Activated naive CD4-positive, alpha-beta T cell treated with anti-CD3 and anti-CD28 coated beads, Interleukin-2, amount 10 ng/mL, durations not matched to agents 5 hours and 36 hours (primary cell): ENCODE measurements at places on chromosomes 11 and 22. TPM values are rescaled to one million over a fixed set of nuclear protein-coding genes. Genes with fewer than 3 reads are reported as not detected.

NLRP6 gene
- 21.4 TPM for total RNA-seq

MYBPC3 gene
- not detected for total RNA-seq

VSIG10L2 gene
- not detected for total RNA-seq

YPEL1 gene
- 13.0 TPM for total RNA-seq

MAPK8IP2 gene
- total RNA-seq, result 0.28 TPM

H19 gene
- total RNA-seq, result not detected

OR51B4 gene
- not detected for total RNA-seq

APLP2 gene
- total RNA-seq, result 24.5 TPM

PNPLA3 gene
- total RNA-seq, result 0.24 TPM

LRP4 gene
- total RNA-seq, result 0.24 TPM

KCNJ1 gene
- total RNA-seq, result not detected

TEX12 gene
- 0.33 TPM for total RNA-seq

SNRPD3 gene
- 93.1 TPM for total RNA-seq

OR6A2 gene
- total RNA-seq, result not detected
